ENCODE measurements at places on chromosomes 1 and 21.

DNA sequence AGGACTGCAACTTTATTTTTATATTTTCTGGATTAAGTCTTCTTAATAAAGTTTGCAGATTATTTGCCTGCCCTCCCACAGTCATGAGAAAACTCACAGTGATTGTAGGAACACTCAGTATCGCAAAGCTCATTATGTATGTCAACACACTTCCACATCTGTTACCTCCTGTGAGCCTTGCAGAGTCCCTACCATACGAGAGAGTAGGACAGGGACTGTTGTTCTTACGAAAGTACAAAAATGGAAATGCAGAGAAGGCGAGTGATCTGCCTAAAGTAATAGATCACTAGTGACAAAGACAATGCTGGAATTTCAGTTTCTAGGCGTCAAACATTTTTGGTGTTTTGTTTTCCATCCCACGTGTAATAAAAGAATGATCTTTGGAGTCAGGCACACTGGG, 131.7 kb downstream of the SYT2 start:
- no peak for DNase-seq

DNA sequence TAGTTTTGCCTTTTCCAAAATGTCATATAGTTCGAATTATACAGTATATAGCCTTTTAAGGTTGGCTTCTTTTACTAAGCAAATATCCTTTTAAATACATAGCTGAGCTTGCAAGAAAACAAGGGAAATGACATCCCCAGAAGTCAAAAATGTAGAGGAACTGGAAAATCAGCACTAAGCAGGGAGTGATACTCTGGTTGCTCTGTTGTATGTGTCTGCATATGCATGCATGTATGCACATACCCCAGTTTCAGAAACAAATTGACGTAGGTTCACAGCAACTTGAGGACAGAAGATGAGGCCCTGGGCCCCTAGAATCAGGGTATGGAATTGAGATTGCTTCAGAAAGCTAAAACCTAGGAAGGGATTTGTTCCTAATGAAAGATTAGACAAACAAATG, 75.1 kb upstream of the GNG4 start:
- no peak for DNase-seq

GRCh38 chr1:91791103-91791502, 94.8 kb downstream of the TGFBR3 start:
- no peak for DNase-seq

GRCh38 chr1:22506130-22506692, 54.6 kb downstream of the ZBTB40 start:
- no peak for DNase-seq

- no peak for DNase-seq
These were observed 116.3 kb downstream of the DHRS3 start for GRCh38 chr1:12501661-12502060.

- no peak for DNase-seq
These were observed 154.8 kb downstream of the TGFB2 start for GRCh38 chr1:218499911-218500310.

DNA sequence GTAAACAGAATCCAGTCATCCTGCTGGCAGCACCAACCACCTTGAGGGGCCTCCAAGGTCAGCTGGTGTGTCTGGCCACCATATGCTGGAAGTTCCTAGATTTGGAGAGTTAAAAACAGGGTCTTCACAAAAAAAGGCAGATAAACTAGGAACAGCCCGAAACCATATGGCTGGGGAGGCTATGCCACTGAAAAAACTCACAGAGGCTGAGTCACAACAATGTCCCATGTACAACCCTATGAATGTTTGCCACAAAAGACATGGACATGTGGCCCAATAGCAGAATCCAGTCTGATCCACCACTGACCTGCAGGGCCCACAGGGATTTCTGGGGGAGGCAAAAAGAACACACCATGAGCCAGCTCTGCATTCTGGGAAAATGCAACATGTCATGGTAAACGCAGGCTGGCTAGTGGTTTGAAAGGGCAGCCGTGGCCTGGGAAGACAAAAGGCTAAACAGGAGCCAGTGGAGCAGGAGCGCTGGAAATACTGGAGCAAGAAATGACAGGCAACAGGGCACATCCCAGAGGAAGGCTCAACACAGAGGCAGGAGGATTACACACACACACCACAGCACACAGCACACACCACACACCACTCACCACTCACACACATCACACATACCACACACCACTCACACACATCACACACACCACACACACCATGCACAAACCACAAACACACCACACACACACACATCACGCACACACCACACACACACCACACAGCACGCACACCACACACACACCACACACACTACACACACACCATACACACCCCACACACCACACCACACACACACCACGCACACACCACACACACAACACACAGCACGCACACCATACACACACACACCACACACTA, 55.4 kb downstream of the HSF2BP start:
- no peak for DNase-seq

DNA sequence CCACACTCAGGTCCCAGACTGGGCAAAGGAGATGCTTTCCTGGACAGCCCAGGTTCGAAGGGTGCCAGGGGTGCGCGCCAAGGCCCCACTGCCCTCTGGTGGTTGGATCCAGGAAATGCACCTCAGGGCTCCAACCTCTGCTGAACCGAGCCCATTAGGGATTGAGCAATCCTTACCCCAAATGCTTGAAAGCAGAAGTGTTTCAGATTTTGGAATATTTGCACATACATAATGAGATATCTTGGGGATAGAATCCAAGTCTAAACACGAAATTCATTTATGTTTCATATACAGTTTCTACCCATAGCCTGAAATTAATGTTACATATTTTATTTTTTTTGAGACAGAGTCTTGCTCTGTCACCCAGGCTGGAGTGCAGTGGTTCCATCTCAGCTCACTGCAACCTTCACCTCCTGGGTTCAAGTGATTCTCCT, 57.4 kb downstream of the SLC9A1 start:
- peak; percentile 47 for DNase-seq

DNA sequence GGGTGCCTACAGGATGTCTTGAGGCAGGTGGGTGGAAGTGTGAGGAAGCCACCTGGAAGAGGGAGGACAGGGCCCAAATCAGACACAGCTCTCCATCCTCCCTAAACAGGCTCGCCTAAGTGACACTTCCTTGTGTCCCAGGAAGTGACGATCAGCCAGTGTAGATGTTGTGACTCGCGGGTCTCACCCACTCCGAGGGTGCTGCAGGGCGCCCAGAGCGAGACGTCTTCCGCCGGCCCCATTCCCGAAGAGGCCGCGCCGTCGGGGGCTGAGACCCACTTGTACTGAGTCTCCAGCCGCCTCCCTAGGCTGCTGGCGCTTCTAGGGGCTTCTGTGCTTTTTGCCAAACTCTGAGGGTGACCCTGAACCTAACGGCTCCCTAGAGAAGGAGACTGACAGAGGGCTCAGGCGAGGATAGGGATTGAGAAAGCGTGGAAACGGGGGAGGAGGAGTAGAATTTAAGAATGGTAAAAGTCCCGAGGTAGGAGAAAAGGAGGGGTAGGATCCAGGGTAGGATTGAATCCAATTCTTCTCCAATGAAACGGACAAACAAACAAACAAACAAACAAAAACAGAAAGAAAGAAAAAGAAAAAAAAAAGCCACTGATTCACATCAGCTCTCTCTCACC, 543 bp upstream of the MARK1 start:
- no peak for DNase-seq

- no peak for DNase-seq
These were observed 70.9 kb downstream of the PRDM16 start for GRCh38 chr1:3139871-3140361.

- no peak for DNase-seq
These were observed 25.4 kb downstream of the MAST2 start for GRCh38 chr1:45828841-45829240.

GRCh38 chr1:10856863-10857598, 60.6 kb upstream of the CASZ1 start:
- DNase-seq, result no peak

DNA sequence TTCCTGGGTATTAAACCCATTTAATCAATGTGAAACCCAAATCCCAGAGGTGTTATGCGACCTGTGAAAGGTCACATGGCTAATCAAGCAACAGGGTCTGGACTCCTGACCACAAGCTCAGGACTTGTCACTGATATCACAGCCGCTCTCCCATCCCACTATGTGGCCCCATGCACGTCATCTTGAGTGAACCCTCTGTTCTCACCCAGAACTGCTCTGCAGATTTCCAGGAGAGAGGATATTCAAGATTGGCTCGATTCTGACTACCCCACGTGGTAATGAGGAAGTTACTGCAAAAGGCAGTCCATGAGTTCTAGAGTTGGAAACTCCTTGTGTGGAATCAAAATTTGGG, 173.5 kb upstream of the ETV3 start:
- no peak for DNase-seq

- DNase-seq, result no peak
These were observed 28.2 kb downstream of the IFI44 start for GRCh38 chr1:78677788-78678187.

DNA sequence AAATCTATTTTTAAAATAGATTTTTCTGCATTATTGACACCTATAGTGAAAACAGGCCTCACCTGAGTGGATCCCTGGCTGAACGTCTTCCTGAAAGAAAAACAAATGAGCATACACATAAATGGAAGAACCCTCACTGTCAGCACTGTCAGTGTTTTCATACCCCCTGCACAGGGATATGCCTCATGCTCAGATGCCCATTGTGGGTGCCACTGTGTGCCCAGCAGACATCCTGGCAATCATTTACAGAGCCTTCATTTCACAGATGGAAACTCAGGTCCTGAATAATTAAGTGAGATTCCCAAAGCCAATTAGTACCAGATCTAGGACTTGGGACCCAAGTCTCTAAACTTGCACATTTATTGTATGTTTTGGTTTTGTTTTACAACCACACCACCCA, 19.9 kb downstream of the FCRL1 start:
- no peak for DNase-seq

- DNase-seq, result no peak
These were observed 26.3 kb downstream of the PRDX6 start for GRCh38 chr1:173503391-173503790.

DNA sequence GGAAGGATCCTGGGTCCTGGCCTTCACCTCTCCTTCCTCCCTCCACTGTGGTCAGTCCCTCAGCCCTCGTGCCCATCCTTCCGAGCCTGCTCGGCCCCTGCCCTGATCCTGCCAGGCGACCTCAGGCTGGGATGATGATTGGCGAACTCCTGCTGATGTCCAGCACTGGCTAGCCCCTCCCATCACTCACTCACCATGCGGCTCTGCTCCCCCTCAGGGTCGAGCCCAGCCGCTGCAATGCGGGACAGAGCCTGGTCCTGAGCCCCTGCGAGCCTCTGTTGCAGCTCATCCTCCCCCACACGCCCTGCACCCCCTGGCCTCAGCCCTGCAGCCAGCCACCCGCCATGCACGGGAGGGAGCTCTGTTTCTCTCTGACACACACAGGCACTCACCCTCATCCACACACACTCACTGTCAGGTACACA, 100.2 kb downstream of the DMRTB1 start:
- no peak for DNase-seq

GRCh38 chr1:15681349-15682292, 2.5 kb upstream of the PLEKHM2 start:
- DNase-seq, result no peak

DNA sequence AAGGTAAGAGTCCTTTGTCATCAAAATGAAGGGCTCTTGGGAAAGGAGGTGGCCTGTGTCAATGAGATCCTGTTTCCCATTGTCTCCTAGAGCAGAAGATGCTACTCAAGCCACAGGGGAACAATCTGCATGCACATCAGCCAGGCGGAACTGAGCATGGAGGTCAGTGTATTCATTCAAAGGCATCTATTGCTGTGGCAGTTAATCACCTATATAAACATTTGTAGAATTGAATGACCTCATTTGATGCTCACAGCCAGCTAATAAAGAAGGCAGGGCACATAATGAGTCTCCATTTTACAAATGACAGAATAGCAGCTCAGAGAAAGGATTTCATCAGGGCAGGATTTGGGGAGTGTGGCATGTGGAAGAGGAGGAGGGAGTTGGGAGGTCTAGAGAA, 5.7 kb upstream of the FYB2 start:
- no peak for DNase-seq

DNA sequence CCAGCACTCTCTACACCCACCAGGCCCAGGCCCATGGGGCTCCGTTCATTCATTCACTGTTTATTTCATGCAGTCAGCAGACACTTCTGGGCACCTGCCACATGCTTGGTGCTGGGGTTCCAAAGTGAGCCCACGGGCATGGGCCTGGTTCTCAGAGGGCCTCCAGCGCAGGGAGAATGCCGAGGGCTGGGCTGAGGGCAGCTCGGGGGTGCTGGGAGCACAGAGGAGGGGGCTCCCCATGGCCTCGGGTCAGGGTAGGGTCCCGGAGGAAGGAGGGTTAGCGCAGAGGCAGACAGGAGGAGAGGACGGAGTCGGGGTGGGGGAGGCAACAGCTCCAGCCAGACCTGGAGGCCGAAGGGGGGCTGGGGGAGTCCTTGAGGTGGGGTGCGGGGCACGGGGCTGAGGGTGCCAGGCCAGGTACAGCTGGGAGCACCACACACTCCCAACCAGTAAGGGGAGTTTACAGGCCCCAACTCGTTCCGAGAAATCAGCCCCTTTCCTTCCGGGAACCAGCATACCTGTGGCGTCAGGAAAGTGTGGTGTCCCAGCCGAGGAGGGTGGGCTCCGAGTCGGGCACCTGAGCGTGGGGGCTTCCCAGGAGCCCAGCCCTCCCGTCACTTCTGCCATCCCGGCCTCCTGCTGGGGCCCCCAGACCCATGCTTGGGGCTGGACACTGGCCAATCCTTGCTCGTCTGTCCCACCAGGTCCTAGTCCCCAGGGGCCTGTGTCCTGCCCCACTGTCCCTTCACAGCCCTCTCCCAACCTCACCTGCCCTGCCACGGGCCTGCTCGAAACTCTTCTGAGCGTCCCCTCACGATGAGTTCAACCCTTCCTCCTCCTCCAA, 10.8 kb downstream of the ARHGEF16 start:
- no peak for DNase-seq

DNA sequence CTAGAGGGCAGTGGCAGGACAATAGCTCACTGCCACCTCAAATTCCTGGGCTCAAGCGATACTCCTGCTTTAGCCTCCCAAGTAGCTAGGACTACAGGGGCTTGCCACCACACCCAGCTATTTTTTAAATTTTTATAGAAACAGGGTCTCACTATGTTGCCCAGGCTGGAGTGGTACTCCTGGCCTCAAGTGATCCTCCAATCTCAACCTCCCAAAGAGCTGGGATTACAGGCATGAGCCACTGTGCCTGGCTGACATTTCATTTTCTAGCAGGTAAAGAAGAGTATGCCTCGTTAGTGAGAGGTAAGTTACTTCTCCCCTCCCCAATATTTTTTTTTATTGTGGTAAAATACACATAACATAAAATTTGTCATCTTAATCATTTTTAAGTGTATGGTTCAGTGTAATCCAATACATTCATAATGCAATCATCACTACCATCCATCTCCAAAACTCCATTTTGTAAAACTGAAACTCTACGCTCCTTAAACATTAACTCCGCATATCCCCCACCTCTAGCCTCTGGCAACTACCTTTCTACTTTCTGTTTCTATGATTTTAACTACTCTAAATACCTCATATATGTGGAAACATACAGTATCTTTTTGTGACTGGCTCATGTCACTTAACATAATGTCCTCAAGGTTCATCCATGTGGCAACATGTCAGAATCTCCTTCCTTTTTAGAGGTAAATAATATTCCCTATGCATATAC, 22.4 kb downstream of the ZZZ3 start:
- no peak for DNase-seq

- no peak for DNase-seq
These were observed 1.2 kb upstream of the OPTC start for GRCh38 chr1:203492748-203493130.

GRCh38 chr1:153827168-153827964, 52.2 kb downstream of the SLC27A3 start:
- no peak for DNase-seq

- DNase-seq, result no peak
These were observed 332.3 kb downstream of the COL11A1 start for GRCh38 chr1:102776071-102776470.
